NCI-H526 treated with DMSO at 0.1 percent for 48 hours (cell line): ENCODE measurements at places on chromosomes 13 and 19.
A peak's percentile ranks its signal among the peaks of the same experiment; 100 is the strongest.

GRCh38 chr19:39360599-39360998 is 18.4 kb downstream of the SAMD4B start:
- no peak for DNase-seq

- DNase-seq: no peak
Measured at GRCh38 chr13:100520936-100521850, 67.4 kb downstream of the GGACT start.

DNA sequence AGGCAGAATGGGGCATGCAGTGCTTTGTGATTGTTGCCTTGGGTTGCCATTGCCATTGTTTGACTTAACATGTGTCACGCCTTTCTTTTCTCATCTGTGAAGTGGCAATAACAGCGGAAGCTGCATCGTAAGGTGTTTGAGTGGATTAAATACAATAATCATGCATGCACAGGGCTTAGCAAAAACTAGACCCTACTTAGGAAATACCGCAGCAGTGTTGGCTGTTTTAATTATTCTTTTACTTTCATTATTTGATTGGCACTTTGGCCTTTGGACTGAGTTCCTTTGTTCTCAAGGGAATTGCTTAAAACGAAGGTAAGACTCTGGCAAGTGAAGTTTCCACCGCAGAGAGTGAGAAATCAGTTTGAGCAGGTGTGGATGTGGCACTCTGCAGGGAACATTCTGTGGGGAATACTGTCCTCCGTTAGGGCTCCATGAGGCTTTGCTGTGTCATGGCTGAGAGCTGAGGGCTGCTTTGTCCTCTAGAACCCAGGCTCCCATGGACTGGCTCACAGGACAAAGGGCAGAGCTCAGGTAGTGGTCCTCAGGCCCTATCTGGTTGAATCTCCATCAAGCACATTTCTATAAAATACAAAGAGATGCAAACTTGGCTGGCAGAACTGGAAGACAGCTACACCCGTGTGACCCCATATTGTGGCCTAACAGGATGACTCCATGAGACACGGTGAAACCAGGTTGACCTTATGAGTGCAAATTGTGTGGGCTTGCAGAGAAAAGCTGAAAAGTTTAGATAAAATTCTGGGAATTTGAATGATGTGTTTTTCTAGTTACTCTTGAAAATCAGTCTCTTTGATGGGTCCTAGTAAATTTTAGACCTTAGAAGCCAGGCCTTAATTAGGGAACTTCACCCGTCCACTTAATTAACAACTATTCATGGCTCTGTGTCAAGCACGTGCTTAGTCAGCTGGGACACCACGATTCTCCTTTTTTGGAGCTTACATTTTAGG is 407.2 kb downstream of the KCNRG start:
- DNase-seq: no peak

- no peak for DNase-seq
Measured at GRCh38 chr19:56838024-56838908, 2.3 kb downstream of the PEG3 start.

DNA sequence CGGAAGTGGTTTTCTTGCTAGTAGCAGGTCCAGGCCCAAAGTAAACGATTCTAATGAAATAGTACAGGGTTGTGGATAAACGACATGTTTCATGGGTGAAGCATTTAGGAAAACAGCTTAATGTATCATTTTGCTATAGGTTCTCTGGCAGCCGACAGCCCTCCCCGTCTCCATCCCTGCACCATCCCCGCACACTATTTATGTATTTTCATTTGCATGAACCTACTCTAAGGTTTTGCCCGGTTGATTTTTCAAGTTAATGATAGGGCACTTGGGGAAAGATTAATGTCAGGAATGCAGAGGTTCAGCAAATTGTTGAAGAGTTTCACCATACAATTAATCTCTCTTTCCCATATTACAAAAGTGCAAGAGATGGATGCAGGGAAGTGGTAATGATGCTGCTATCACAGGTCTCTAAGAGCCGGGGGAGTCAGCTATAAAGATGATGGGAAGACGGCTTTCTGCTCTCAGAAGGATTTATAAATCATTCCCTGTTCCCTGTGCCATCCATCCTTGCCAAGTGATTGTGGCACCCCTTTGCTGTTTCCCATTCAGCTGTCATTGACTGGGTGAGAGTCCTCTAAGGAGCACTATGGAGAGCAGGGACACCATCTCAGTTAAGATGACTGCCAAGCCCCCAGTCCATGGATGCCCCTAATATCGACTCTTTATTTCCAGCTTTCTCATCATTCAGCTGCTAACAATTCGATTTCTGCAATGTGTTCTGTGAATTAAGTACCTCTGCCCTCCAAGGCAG is 186.3 kb downstream of the IRS2 start:
- DNase-seq: no peak

DNA sequence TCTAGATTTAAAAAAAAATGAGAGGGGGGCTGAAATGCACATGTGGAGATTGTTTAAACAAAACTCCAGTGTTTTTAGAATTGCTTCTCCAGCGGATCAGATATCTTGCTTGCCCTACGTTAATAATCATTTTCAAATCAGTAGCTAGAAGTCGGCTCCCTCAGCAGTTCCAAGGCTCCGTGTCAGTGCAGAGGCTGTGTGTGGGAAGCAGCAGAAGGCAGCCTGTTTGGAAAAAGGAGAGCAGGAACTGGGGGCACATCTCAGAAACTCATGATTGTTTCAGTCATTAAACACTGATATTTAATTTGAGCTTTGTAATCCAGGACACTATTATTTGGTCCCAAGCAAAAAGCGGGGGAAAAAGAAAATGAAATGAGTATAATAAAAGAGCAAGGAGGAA is 50.9 kb downstream of the SOX21 start:
- DNase-seq: no peak

DNA sequence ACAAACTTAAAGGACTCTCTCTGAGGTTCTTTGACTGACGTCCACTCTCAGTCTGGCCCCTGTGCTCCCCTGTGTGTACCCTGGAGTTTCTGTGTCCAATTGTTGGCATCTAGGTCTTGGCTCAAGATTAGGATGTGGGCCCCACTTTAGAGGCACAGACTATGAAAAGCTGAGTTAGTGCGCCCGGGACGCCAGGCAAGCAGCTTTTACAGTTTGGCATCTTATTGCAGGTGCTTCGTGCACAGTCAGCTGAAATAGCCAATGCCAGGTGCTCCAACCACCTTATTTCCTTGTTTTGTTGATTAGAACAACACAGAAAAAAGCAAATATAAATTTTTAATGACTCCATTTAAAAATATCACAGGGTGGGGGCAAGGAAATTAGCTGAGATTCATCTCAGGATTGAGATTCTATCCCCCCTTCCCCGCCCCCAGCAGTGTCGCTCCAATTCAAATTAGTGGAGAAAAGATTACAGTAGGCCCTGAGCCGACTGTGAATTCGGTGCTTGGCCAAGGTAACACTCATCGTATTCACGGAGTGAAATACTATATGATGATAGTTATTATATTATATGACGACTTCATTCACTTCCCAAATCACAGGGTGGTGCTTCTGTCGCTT is 4.3 kb downstream of the SOX1 start:
- no peak for DNase-seq

DNA sequence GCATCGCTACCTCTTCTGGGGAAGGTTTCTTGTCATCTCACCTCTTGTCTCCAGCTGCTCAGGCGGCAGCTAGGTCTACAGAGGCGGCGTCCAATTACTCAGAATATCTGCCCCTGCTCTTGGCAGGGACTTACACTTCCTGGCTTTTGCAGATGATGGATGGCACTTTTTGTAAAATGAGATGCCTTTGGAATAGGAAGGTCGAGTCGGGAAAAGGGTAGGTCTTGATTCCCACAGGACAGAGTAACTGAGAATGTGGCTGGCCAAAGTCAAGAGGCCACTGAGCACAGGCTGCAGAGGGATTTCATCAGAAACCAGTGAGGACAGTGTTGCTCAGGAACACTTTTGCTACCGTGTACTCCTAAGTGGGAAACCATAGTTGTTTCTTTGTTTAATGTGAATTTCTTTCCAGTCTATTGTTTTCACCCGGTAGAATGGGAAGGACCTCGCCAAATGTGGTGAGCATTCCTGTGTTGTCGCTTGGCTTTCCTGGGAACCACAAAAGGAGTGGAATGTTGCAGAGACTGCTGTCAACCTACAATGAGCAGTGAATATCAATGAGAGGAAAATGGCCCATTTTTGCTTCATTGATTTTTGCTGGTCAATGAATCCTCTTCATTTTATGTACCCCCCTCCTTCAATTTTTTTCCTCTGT is 383.7 kb downstream of the HS6ST3 start:
- DNase-seq: no peak

- DNase-seq: peak; percentile 28
Measured at GRCh38 chr19:10353793-10354391, 14.5 kb upstream of the ICAM3 start.

- no peak for DNase-seq
Measured at GRCh38 chr13:33090755-33091414, 74.7 kb downstream of the KL start.

GRCh38 chr13:40063278-40063698 is 407.8 kb downstream of the COG6 start:
- DNase-seq: no peak

DNA sequence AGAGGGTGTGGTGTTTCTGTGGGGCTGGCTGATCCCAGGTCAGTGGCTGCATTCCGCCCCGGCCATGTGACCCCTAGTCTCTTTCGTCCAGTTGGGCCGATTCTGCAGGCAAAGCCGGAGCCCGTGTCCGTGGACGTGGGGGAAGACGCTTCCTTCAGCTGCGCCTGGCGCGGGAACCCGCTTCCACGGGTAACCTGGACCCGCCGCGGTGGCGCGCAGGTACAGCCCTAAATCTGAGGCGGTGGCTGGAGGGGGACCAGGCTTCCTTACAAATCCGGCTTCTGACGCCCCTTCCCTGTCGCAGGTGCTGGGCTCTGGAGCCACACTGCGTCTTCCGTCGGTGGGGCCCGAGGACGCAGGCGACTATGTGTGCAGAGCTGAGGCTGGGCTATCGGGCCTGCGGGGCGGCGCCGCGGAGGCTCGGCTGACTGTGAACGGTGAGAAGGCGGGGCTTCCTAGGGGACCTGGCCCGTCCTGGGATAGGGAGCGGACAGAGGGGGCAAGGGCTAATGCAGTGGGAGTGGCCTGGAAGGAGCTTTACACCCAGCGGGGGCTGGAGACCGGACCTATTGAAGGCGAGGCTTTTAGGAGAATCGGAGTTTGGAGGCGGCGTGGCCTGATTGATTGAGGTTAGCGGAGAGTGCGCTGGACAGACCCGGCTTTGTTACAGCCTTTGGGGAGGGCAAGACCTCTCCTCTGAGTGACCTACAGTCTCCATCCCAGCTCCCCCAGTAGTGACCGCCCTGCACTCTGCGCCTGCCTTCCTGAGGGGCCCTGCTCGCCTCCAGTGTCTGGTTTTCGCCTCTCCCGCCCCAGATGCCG is 4.3 kb downstream of the KIRREL2 start:
- DNase-seq: no peak

DNA sequence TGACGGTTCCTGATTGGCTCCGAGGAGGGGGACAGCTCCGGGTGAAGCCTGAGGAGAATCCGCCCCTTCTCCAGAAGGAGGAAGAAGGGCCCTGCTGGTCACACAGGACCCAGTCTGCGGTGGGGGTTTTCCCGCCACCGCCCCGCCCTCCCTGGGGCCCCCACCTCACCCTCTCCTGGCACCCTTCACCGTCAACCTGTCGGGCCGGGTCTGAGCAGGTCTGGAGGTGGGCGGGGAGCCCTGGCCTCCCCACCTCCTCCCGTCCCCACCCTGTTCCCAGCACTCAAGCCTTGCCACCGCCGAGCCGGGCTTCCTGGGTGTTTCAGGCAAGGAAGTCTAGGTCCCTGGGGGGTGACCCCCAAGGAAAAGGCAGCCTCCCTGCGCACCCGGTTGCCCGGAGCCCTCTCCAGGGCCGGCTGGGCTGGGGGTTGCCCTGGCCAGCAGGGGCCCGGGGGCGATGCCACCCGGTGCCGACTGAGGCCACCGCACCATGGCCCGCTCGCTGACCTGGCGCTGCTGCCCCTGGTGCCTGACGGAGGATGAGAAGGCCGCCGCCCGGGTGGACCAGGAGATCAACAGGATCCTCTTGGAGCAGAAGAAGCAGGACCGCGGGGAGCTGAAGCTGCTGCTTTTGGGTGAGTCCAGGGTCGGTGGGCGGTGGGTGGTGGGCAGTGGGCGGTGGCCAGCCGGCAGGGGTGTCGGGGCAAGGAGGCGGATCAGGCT is at the start of gene GNA15:
Gene GNA15, plus strand, starts transcription at position 73 of the 723 bp plus-strand sequence. Its CDS starts 418 bp downstream, at position 491.
- DNase-seq: no peak

DNA sequence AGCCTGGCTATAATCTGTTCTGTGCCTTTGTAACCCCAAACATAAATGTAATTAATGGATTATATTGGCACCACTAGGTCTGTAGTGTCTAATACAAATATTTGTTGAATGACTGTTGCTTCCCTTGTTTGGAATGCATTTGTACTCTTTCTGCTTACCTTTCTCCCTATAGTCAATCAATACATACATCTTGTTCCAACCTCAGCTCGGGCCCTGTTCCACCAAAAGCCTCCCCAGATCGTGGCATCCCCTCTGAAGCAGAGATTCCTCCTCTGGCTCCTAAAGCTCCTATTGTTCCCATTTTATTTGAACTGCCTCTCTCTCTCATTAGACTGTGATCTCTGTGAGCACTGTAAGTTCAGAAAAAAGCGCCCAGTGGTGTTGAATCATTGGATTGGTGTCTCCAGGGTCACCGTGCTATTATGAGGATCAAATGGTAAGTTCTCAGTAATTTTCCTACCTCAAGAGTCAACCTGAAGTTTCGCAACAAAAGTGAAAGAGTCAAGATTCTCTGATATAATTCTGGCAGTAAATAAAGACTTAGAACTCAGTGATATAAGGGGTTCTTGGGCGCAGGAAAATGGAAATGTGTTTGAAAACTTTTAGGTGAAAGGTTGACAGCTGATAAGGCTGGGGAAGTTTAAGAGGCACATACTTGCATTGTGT is 151.5 kb downstream of the KLF5 start:
- no peak for DNase-seq

- DNase-seq: no peak
Measured at GRCh38 chr19:22831211-22831610, 880 bp upstream of the ZNF723 start.

DNA sequence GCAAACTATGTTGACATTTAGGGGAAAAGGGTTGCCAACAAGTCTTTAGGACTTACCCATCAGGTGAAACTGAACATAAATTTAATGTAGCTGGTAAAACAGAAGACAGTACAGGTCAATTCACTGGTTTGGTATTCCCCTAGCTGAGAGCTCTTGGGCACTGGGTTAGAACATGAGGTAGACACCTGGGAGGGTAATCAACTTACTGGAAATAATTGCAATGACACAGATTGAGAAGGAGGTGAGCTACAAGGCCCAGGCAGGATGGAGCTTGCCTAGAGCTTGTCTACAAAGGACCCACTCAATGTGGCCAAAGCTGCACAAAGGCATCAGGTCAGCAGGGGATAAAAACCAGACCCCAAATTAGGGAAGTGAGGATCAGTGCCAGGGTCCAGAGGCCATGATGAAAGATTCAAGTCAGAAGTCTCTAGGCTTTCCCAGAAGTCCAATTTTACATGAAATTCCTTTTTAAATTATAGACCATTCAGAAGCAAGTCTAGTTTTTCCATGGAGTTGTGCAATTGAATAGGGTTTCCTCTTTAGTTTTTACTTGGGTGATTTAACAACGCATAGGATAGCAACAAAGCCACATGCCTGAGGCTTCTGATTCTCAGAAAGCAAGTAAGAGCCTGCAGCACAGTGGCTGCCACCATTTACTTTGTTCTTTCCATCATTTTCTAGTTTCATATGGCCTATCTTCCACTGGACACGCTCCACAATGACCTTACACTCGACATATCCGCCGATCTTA is 194.0 kb downstream of the NDFIP2 start:
- DNase-seq: no peak
